ENCODE measurements at places on chromosomes 12 and 14.

DNA sequence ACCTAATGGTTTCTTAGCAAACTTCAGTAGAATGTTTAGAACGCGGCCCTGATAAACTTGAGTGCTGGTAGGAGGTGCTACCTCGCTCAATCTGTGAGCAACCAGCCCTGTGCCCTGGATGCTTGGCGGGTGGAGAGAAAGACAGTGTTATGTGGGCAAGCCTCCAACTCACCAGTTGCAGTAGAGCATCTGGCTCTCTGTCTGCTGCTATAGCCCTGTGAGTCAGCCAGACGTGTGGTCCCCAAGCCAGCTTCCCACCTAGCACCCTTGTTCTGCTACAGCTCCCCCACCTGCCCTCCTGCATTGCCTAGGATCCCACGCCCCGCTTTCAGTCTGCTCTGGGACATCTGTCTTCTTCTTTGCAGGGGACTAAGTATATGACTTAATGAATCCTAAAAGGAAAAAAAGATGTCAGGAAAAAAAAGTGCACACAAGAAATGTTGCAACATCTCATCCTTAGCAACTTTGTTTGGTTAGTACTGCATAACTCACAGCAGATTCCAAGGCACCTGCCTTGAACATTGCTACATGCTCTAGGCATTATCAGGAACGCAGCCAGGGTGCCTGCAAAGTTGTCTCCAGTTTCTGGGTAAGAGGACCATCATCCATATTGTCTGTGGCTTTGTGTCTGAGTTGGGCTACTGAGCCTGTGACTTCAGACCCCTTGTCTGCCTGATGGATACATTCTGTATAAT, 13.6 kb downstream of the SNRNP35 start:
- DNase-seq, result no peak

- no peak for DNase-seq
Measured at GRCh38 chr14:81200054-81200453, 20.7 kb downstream of the GTF2A1 start.

DNA sequence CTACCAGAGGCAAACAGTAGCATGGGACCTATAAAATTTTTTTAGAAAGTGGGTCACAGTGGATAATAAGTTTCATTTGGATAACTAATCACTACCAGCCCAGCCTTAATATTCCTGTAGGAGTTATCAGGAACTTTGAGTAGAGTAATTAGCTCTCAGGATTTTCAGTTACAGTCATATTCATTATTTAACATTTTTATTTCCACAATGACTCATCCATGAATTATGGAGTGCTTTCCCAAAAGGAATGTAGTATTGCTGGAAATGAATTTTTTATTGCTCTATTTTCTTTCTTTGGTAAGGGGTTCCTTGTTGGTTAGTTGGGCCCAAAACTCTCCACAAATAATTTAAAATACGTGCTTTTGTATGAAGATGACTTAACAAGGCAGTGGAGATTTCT, 53.7 kb downstream of the ERC1 start:
- no peak for DNase-seq

- no peak for DNase-seq
Measured at GRCh38 chr14:67879026-67879425, 59.4 kb downstream of the RAD51B start.

Data from activated CD4-positive, alpha-beta T cell treated with anti-CD3 and anti-CD28 coated beads for 24 hours (primary cell).